ENCODE measurements at places on chromosomes 13 and 19.

DNA sequence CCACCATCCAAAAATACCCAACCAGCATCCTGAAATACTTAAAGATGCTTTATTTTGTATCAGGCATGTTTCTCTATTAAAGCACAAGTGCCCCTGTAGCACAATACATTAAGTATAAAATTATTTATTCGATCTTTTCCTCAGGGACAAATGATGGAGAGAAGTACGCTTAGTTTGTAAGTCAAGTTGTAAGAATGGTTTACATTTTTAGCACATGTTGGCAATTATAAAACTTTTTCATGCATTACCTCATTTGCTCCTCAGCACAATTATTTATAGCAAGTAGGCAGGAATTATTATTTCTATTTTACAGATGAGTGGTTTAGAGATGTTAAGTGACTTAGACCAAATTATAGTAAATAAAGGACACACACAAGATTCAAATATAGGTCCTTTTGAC, 232.6 kb upstream of the HTR2A start:
- no peak for DNase-seq

GRCh38 chr13:67736646-67737420, 506.7 kb upstream of the PCDH9 start:
- DNase-seq, result no peak

GRCh38 chr13:33229446-33230177, 55.9 kb downstream of the STARD13 start:
- DNase-seq, result no peak

GRCh38 chr13:96178759-96179158, 88.9 kb downstream of the HS6ST3 start:
- DNase-seq, result no peak

DNA sequence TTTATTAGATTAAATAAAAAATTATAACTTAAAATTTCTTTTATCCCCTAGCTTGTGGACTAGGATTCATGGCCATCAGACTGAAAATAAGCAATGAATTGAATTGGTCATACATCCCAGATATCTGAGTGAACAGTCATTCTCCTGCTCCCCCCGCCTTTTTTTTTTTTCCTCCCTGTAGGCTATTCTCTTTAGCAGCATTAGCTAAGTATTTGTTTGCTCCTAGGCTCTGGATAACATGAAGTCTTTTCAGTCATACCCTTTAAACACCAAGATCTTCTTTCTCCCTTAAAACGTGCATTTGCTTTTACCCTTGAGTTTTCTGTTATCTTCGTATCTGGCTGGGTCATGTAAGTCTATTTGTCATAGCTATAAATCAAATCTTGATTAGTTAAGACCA, 866.7 kb upstream of the SPRY2 start:
- DNase-seq, result no peak
